Natural killer cell treated with Interleukin-12 subunit alpha and Interleukin-12 subunit beta and Interleukin-15 and Interleukin-18, amount 100 ng/mL, for 72 hours (primary cell): ENCODE measurements at places on chromosomes 3 and 15.

DNA sequence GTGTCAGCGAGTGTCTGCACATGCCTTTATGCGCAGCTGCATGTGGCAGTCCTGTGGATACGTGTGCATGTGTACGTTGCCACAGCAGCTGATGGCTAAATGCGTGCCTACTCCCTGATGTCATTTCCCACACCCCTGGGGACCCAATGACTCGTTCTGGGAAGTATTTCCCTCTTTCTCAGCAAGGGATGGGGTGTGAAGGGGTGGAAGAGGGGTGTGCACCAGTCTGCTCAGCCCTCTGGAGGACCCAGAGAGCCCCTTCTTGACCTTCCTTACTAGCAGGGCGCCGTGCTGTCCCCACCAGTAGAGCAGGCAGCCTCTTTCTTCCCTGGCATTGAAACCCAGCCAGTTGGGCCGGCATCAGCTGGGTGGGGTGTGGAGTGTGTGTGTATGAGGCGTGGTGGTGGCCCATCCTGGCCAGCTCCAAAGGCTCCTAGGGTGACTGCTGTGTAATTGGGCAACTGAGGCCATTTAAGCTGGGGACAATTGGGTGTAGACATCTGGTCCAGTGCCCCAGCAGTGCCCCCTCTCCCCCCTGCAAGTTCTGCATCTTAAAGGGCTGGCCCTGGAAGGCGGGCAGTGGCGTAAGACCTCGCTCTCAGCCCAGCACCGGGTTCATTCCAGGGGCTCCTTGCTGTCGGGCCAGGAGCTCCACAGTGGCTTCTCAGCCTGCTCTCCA, 19.2 kb downstream of the SNX33 start:
- H3K27me3 ChIP-seq, result no peaks in the 10 kb centered on the region
- H3K36me3 ChIP-seq, result no peaks in the 10 kb centered on the region
- no peak for DNase-seq
- no peaks in the 10 kb centered on the region for H3K4me1 ChIP-seq

GRCh38 chr3:188754267-188754666, 417.5 kb upstream of the TPRG1 start:
- no peak overlapping the region for H3K27ac ChIP-seq
- no peaks in the 10 kb centered on the region for H3K36me3 ChIP-seq
- H3K27me3 ChIP-seq, result no peaks in the 10 kb centered on the region
- H3K4me1 ChIP-seq, result peaks cover 25% of the 10 kb centered on the region
- no peak overlapping the region for H3K4me3 ChIP-seq

DNA sequence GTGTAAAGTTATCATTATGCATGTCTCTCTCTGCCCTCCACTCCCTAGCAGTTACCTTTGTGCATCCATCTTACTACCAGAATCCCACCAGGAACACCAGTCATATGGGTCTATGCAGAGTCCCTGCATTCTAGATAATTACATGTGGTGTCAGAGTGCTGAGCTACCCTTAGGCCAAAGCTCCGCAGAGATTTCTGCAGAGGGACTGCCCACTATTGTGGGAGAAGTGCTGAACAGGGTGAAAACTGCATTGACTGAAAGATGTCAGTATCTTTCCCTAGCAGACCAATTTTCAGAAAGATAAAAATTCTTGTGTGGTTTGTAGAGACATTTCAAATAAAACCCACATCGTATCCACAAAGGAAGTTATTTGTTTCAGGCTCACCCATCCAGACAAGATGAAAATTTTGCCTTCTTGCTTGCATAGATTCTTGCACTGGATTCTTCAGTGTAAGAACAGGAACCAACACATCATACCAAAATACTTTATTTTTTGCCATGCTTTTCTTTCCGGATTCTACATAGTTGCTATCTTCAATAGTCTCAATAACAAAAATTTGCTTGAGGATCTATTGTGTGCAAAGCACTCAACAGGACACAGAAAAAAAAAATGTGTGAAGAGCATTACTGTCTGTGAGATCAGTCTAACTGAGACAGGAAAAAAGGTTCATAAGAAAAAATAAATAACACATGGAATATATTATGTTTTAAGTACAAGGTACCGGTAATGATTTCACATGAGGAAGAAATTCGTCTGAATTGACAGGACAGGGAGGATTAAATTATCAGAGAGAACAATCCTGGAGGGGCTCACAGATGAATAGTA, 32.0 kb upstream of the CCDC80 start:
- H3K27me3 ChIP-seq, result no peaks in the 10 kb centered on the region
- DNase-seq, result no peak
- H3K4me3 ChIP-seq, result peak overlapping the region; percentile 78

DNA sequence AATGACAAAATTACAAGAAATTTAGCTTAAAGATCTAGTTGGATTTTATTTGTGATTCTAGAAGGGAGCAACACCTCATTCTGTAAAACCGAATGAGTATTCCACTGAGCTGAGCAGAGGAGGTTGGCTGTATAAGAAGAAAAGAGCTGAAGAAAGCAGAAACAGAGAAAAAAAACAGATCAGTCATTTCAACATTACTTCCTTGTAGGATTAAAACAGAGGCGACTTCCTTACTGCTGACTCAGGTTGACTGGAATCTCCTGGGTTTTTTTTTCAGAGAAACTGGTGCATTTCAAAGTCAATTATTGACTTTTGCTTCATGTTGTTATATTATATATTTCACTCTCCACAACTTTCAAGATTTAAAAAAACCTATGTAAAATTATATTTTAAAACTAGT, 368.1 kb upstream of the UBE2E2 start:
- no peaks in the 10 kb centered on the region for H3K36me3 ChIP-seq
- H3K27me3 ChIP-seq, result no peaks in the 10 kb centered on the region
- DNase-seq, result no peak

DNA sequence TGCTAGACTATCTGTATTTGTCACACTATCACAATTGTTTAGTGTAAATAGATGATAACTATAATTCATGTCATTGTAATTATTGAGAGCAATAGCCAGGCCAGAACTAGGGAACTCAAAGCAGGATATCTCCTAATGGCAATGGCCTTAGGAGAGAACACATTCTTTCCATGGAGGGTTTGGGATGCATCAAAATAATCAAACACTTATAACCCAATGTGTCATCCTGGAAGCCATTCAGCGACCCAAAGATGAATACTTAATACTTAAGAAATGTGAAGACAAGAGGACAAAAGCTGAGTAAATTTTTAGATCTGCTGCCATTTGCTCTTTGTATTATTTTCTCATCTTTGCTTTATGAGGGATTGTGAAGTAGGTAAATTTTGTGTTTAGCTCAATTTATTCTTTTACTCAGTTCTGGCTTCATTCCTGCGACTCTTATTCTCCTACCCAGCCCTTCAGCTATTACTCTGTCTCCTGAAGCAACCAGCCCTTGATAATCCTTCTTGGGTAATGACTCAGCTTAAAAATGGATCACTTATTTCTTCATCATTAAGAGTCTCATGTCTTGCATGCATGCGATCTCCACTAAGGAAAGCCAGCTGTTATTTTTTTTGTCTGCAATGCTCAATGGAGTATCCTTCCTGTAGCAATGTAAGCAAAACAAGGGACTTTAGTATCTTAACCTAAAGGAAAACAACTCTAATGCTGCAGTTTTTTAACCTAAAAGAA, 2.0 kb downstream of the OR4F15 start:
- H3K36me3 ChIP-seq, result no peaks in the 10 kb centered on the region
- H3K4me1 ChIP-seq, result no peaks in the 10 kb centered on the region
- H3K27ac ChIP-seq, result no peak overlapping the region
- DNase-seq, result no peak
- H3K4me3 ChIP-seq, result no peak overlapping the region

GRCh38 chr3:164524201-164524600, 554.1 kb downstream of the SI start:
- H3K36me3 ChIP-seq, result peaks cover 5% of the 10 kb centered on the region
- H3K4me3 ChIP-seq, result no peak overlapping the region
- H3K27me3 ChIP-seq, result no peaks in the 10 kb centered on the region

GRCh38 chr3:56753206-56753820, 48.4 kb downstream of the ARHGEF3 start:
- H3K27me3 ChIP-seq, result no peaks in the 10 kb centered on the region
- H3K27ac ChIP-seq, result peak overlapping the region; percentile 86
- DNase-seq, result peak; percentile 83
- H3K4me3 ChIP-seq, result peak overlapping the region; percentile 97

DNA sequence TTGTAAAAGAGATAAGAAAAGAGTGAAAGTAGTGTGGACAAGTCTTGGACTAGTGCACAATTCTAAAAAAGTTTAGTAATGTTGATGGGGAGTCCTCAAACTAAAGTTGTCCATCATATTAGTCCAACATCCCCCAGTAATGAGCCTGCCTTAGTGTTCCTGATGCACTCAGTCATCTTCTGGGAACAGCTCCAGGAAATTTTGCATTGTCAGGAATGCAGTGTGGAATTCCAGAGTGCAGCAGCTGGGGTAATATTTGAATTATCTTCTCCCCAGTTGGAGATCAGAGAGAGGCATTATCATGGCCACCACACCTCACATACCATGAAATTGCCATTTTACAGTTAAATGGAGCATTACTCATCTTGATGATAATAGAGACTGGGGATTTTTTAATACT, 528.8 kb upstream of the NAALADL2 start:
- H3K27me3 ChIP-seq, result no peaks in the 10 kb centered on the region
- H3K4me1 ChIP-seq, result no peaks in the 10 kb centered on the region
- H3K27ac ChIP-seq, result no peak overlapping the region
- H3K4me3 ChIP-seq, result no peak overlapping the region
- peaks cover 10% of the 10 kb centered on the region for H3K36me3 ChIP-seq

DNA sequence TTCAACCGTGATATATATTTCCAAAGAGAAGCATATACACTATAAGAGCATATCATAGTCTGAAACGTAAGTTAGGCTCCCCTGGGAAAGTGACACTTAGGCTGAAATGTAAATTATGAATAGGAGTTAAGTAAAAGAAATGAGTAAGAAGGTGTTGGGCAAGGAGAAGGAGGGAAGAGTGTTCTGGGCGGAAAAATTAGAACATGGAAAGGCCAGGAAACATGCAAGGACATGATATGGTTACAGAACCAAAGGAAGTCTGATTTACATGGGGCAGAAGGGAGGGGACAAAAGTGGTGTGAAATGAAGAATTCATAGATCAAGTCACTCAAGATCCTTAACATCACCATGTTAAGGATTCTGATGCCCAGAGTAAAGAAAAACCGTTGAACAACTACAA, 75.2 kb downstream of the SCAPER start:
- H3K27ac ChIP-seq, result no peak overlapping the region
- H3K4me3 ChIP-seq, result no peak overlapping the region
- H3K27me3 ChIP-seq, result no peaks in the 10 kb centered on the region
- H3K4me1 ChIP-seq, result peaks cover 21% of the 10 kb centered on the region
